ENCODE measurements at places on chromosomes 2 and 18.

DNA sequence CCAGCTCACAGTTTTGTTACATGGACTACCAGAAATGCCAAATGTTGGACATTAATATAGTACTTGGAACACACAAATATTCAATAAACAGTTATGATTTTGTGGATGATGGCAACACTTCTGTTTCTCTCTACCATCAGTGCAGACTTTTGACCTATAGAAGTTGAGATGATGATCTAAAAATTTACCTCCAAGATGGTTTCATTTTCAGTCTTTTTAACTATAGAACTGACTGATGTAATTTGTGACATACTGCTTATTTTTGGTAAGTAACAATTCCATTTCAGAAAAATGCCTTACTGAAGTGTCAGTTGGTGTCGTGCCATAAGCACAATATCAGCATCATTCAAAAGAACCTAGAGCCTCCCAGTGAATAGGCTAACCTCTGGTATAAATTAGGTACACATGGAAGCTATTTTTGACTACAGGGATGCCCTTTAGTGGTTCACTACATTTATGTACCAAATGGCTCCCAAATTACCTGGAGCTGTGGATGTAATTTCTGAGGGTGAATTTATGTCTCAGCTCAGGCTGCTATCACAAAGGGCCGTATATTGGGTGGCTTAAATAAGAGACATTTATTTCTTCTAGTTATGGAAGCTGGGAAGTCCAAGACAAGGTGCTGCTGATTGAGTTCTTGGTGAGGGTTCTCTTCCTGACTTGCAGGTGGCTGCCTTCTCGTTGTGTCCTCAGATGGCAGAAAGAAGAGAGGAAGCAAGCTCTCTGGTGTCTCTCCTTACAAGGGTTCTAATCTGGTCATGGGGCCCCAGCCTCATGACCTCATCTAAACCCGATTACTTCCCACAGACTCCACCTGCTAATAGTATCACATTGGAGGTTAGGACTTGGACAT lies 66.5 kb downstream of the ALPK2 start:
- no peak for DNase-seq

DNA sequence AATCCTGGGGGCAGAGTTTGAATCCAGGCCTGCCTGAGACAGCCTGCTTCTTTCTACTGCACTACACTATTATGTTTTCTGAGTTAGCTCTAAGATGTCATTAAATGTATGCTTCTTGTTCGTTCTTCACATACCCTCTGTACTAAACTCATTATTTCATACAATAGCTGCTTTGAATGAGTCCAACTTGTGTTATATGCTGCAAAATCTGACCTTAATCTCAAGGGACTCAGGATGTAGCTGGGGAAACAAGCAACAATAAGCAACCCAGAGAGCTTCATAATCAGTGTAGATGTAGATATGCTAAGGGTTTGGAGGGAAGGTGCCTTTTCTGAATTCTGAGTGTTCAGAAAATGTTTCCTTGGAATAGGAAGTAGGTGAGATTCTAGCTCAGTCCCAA lies 14.4 kb downstream of the FMNL2 start:
- DNase-seq = no peak

GRCh38 chr2:66684289-66684688 lies 249.4 kb downstream of the MEIS1 start:
- no peak for DNase-seq

DNA sequence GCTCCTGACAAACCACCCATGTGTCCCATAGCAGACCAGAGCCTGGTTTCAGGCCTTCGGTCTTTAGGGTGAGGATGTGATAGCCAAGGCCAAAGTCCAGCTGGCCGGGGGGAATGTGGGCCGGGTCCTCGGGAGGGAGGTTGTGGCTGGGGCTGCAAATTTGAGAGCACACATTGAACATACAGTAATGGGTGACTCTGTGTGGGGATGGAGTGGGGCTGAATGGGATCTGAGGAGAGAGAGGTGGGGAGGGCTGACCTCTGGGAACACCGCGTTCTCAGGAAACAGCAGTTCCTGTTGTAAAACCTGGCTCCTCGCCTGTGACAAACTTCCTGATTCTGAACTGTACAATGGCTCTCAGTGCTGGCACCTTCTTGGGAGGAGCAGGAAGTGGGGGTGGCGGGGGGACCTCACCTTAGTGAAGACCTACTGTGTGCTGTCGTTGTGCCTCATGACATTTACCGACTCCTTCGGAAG lies 48.8 kb downstream of the MCFD2 start:
- no peak for DNase-seq

- no peak for DNase-seq
These were observed 137.2 kb upstream of the KCTD1 start for GRCh38 chr18:26685438-26686157.

DNA sequence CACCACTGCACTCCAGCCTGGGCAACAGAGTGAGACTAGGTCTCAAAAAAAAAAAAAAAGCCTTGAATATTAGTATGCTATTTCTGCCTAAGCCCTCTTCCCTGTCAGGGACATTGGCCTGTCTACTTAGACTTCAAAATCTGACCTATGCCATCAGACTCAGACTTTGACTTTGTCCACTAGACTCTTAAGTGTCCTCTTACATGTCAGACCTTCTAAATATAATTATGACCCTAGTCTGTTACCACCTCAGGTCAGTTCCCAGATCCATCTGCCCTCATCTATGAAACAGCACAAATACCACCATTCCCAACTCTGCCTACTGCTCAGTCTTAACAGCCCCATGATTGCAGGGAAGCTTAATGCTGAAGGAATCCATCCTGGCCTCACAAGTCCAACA lies 244.6 kb downstream of the ZEB2 start:
- DNase-seq = no peak

DNA sequence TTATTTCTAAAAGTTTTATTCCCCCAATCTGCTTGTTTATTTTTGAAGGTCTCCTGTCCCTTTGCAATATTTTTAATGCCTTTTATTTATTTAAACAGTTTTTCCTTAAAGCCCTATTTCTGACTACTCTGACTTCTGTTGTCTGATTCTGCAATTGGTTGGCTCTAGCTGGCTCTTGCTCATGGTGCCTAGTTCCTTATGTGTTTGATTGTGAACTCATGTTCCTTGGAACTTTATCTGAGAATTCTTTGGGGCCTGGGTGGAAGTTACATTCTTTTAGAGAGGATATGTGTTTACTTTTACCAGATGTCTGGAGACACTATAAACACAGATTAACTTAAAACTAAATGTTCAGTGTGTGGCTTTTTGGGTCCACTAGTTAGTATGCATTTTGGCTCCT lies 175.9 kb downstream of the DYSF start:
- no peak for DNase-seq

GRCh38 chr2:157932480-157933159 lies 56.5 kb upstream of the ACVR1 start:
- no peak for DNase-seq

DNA sequence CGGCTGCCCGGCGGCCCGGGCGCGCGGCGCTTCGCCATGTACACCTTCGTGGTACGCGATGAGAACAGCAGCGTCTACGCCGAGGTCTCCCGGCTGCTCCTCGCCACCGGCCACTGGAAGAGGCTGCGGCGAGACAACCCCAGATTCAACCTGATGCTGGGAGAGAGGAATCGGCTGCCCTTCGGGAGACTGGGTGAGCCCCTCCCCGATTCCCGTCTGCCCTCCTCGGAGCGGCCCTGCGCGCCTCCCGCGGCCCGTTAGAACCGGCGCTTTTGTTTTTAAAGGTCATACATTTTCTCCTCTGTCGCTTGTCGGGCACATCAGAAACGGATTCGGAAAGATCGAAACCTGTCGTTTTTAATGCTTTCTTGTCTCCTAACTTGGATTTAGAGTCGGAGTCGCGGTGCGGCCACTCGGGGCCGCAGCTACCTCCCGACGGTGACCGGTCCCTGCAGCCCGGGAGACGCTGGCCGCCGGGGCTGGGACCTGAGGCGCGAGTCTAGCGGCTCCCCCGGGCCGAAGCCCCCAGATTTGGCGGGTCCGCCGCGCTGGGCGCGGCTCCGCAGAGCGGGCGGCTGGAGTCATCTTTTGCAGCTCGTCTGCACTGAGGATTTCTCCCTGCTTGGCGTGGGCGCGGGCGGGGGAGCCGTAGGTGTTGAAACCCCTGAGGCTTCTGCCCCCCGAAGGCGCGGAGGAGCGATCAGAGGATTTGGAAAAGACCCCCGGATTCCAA lies 519 bp downstream of the TTL start:
- DNase-seq = no peak

DNA sequence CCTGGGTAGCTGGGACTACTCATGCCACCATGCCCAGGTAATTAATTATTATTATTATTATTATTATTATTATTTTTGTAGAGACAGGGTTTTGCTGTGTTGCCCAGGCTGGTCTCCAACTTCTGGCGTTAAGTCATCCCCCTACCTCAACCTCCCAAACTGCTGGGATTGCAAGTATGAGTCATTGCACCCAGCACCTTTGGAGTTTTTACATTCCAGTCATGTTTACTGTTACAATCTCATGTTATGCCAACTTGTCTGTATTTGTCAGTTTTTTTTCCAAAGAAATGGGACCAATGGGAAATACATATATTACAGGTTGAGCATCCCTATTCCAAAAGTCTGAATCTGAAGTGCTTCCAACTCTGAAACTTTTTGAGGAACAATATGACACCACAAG lies 903.8 kb downstream of the SLC4A3 start:
- no peak for DNase-seq

GRCh38 chr2:189581354-189582139 lies 961 bp upstream of the SLC40A1 start:
- DNase-seq = no peak

Measured in GM12864 (cell line).